ENCODE measurements at places on chromosomes 2 and 18.

DNA sequence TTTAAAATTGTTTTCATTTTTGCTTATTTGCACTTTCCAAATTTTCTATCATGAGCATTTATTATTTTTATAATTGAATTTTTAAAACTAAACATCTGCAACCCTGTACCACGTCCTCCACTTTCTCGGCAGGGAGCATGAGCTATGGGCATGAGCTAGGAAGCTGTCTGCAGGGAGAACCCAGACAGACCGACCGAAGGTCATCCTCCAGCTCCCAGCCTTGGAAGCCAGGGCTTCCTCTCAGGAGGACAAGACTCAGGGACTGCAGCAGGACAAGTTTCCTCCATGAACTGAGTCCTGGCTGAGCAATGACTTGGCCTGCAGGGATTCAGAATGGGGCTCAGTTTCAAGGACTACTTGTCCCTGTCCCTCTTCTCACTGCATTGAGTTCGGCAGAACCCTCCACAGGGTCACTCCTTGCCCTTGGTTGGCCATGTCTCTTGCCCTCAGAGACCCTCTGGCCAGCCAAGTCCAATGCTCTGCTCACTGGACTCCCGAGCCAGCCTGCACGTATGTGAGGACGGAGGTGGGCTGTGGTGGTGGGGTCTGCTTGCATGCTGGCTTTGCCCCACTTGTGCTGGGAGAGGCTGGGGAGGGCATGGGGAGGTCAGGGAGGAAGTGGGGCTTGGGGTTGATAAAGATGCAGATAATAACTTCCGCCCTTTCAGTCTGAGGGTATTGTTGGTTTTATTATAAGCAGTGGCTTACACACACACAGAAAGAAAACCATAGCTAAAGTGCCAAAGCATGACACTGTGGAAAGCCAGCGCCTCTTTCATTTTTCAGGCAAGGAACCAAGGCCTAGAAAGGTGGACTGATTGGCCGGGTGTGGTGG lies 6.6 kb downstream of the NMUR1 start:
- DNase-seq = no peak

GRCh38 chr2:58635801-58636375 lies 394.8 kb upstream of the FANCL start:
- DNase-seq = no peak

DNA sequence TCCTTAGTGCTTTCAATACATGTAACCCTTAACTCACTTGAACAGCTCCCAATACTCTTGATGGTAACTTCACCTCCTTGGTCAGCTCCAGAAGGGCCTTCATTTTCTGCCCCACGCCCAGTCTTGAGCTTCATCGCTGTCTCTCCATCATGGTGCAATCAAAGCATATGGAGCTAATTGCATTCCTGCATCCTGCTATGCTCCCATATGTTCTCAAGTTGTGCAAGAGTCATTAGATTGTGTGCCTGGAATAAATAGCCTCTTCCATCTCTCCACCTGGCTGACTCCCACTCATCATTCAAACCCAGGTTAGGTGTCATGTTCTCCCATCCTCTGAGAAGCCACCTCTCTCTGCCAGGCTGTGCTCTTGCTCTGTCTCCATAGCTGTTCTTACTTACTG lies 364.5 kb upstream of the RGPD4 start:
- DNase-seq = no peak

GRCh38 chr2:197306696-197307040 lies 3.9 kb downstream of the ANKRD44 start:
- no peak for DNase-seq

- no peak for DNase-seq
Observed at GRCh38 chr2:168612719-168613118, 156.6 kb downstream of the CERS6 start.

- DNase-seq = no peak
Observed at GRCh38 chr2:3405876-3406275, 26.4 kb downstream of the TRAPPC12 start.

DNA sequence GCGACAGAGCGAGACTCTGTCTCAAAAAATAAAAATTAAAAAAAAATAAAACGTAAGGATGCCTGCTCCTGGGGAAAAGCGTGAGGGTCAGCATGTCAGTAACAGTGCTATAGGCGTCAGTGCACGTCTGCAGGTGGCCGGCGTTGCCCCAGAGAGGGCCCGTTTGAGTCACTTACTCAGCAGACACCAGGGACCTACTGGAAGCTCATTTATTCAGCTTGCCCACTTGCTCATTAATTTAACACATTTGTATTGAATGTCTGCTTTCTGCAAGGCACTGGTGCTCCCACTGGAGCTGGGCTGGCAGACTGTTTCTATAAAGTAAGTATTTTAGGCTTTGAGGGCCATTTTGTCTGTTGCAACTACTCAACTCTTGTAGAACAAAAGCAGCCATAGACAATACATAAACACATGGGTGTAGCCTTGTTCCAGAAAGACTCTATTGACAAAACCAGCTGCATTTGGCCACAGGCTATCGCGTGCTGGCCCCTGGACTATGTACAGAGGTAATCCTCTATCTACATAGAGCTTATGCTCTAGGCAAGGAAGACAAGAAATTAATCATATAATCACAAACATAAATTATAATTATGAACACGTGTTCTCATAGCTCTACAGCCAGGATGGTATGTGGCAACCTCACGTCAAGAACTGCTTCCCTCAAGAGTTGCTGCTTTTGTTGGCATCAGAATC lies 73.2 kb downstream of the KLHL29 start:
- no peak for DNase-seq

DNA sequence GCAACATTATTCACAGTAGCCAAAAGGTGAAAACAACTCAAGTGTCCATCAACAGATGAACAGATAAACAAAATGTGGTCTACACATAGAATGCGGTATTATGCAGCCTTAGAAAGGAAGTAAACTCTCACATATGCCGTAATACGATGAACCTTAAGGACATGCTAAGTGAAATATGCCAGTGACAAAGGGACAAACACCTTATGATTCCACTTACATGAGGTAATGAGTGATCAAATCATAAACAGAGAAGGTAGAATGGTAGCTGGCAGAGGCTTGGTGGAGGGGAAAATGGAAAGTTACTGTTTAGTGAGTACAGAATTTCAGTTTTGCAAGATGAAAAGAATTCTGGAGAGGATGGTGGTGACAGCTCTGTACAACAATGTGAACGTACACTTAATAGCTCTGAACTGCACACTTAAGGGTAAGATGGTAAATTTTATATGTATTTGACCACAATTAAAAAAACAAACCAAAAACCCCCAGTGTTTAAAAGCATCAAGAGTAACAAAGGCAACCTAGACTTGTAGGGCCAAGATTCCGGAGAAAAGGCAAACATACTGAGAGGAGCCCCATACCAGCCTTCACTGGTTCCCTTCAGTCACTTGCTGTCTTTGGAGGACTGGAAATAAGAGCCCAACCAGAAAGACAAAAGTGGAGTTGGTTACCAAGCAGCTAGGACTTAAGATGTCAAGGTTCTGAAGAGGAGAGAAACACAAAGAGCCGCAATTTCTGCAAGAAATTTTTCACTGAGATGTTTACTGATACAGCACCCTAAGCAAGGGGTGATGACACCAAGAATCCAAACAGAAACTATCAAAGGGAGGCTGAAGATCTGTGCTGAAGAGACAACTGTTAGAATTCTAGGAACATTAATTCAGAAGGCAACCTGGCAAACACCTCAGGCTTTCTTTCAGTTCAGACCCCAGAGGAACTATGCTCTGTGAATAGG lies 61.3 kb downstream of the CUL3 start:
- no peak for DNase-seq

DNA sequence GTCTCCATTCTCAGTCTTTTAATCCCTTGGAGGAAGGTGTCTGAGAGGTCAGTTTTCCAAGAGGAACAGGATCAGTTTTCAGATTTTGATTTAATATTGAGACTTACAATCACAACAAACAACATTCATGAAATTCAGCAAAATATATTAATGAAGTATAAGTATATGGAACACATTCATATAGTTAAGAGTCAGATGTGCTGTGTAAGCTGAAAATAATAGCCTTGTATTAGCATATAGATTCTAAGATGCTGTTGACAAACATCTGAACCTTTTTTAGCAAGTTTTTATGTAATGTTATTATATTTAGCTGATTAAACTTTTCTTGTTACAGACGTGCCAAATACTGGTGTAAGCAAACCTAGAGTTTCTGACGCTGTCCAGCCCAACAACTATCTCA lies 163.9 kb downstream of the PKP4 start:
- DNase-seq = no peak

DNA sequence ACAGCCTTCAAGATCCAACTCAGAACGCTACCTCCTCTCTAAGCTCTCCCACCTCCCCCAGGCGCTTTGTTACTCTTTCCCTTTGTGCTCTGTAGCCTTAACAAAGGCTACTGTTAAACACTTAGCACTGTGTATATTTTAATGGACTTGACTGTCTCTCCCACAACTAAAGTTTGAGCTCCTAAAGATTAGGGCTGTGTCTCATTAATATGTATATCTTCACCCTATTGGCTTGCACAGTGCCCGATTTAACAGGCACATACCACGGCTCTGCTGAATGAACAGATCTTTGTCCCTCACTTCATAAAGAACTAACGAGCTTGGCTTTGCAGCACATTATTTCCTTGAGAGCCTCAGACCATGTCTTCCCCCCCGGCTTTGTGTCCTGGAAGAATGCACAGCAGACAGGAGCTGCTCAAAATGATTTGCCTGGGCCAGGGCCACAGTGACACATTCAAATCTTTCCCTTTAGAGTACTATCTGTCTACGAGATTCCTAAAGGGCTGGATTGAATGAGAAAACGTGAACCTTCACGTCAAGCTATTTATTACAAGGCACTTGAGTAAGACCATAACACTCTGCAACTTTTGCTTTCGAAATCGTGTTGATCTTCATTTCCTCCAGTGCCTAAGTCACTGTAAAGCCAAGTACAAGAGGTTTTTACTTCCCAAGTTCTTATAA lies 22.1 kb downstream of the ABHD3 start:
- DNase-seq = no peak

DNA sequence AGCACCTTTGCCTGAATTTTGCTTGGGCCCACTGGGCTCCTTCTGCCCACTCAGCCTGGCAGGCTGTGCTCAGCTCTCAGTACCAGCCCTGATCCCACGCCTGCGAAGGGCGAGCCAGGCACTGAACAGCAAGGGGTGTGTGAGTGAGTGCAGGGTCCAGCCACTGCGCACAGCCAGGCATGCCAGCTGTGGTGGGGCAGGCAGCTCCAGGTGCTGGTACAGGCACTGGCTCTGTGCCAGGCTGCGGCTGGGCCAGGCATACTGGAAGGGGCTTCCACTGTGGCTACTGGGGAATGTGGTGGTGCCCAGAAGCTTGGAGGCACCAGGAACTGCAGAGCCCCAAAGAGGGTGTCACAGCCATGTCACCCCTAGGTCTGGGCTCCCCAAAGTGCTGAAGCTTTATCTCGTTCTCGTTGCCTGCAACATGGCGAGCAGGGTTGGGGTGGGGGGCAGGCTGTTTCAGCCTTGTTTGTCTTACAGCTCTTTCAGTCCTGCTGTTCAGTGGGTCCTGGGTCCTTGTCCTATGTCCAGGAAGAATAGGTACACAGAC lies 8.8 kb downstream of the DYSF start:
- DNase-seq = no peak
